ENCODE measurements at places on chromosomes 3 and 15.

- DNase-seq: no peak
These were observed 254.8 kb downstream of the ZBTB20 start for GRCh38 chr3:114892131-114892879.

DNA sequence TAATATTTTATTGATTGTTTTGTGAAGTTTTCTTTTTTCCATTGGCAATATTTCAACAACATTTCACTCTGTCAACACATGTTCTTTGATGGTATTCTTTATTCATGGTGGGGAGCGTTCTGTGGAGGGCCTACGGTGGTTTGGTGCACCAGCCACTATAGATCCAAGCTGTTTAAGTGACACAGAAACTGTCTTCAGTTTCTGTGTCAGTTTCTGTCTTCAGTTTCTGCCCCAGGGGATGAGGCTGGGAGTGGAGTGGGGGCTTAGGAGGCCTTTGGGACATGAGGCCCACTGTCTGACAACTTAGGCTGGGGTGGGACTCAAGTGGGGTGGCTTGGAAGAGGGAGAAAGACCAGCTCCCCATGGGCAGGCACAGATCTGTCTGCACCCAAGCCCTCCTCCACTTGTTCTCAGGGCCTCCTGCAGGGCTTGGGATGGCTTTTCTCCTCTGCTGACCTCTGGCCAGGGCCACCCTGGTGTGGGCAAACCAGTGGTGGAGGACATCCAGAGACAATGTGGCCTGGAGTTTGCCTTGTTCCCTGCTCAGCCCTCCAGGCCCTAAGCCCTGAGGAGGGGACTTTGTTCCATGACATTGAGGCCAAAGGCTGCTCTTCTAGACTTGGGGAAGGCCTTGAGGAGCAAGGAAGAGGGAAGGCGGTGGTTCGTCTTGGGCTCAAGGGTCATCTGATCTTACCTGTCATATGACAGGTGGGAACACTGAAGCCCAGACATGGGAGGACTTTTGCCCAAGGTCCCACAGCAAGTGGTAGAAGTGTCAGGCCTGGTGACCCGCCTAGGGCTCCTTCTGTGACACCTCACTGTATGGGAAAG is 60.3 kb upstream of the SMAD6 start:
- DNase-seq: no peak

- DNase-seq: no peak
These were observed 8.8 kb downstream of the RAD54L2 start for GRCh38 chr3:51547274-51547673.

- DNase-seq: no peak
These were observed 388.7 kb upstream of the CFAP20DC start for GRCh38 chr3:59438492-59438891.

DNA sequence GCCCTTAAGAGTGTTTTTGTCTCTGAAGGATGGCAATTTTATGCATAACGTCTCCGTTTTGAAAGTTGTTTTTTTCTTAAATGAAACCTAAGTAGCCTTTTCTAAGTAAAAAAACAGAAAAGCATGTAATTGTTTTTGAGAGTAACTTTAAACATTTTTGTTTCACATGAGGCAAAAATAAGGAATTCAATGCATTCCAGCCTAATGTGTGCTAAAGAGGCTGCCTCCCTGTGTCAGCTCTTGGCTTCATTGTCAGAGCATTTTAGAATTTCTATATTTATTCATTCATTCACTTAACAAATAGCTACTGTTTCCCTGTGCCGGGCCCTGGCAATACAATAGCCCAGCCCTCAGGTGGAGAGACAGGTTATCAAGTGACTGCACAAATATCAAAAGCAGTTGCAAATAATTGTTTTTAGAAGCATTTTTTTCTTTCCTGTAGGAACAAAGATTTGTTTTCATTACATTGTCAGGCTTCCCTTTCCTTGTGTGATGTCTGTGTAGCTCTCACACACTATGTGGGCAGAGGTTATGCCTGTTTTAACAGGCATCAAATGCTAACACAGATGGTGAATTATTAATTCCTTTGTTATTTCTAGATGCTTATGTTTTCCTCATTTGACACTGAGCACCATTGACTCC is 81.9 kb downstream of the CCK start:
- DNase-seq: no peak

GRCh38 chr15:87365186-87365585 is 891.4 kb downstream of the NTRK3 start:
- peak; percentile 74 for DNase-seq

- DNase-seq: no peak
These were observed 138.2 kb downstream of the TPRA1 start for GRCh38 chr3:127452321-127452821.

GRCh38 chr3:101814835-101815234 is 34.5 kb upstream of the NFKBIZ start:
- no peak for DNase-seq

DNA sequence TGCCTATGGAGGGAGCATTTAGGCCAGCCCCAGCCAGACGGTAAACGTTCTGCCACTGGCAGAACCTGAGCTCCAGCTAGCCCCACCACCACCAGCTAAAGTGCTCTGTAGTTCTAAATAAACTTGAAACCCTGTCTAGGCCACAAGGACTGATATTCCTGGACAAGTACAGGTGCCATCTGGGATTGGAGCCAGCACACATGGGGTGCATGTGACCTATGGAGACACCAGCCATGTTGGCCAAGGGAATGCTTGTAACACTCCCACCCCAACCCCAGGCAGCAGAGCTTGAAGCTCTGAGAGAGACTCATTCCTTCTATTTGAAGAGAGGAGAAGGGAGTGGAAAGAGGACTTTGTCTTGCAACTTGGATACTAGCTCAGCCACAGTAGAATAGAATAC is 284.5 kb upstream of the DCBLD2 start:
- DNase-seq: no peak

DNA sequence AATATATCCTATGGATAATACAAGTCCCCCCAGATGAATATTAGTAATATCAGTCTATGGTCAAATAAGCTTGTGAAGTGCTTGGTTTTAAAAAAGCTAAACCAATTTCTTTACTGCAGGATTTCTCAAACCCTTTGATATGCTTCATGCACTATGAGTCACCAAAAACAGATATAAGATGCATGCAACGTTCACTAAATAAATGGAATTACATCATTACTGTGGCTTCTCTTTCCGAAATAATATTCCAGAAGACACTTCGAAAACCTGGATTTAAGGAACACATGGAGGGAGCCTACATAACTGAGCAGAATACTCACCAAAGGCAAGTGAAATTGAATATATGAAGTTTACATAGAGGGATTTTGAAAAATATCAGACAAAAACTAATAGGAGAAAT is 126.3 kb upstream of the ABI3BP start:
- peak; percentile 43 for DNase-seq

DNA sequence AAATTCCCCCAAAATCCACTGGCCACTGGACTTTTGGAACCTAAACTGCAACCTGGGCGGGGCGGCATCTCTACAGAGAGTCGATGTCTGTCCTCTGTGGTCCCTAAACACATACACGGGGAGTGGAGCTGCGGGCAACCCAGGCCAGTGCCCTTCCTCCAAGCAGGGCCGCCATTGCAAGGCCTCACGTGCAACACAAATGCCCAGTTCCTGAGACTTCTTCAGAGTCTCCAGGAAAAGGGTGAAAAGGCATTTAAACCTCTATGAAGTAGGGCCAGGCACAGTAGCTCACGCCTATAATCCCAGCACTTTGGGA is 4.9 kb downstream of the MUC4 start:
- DNase-seq: no peak

DNA sequence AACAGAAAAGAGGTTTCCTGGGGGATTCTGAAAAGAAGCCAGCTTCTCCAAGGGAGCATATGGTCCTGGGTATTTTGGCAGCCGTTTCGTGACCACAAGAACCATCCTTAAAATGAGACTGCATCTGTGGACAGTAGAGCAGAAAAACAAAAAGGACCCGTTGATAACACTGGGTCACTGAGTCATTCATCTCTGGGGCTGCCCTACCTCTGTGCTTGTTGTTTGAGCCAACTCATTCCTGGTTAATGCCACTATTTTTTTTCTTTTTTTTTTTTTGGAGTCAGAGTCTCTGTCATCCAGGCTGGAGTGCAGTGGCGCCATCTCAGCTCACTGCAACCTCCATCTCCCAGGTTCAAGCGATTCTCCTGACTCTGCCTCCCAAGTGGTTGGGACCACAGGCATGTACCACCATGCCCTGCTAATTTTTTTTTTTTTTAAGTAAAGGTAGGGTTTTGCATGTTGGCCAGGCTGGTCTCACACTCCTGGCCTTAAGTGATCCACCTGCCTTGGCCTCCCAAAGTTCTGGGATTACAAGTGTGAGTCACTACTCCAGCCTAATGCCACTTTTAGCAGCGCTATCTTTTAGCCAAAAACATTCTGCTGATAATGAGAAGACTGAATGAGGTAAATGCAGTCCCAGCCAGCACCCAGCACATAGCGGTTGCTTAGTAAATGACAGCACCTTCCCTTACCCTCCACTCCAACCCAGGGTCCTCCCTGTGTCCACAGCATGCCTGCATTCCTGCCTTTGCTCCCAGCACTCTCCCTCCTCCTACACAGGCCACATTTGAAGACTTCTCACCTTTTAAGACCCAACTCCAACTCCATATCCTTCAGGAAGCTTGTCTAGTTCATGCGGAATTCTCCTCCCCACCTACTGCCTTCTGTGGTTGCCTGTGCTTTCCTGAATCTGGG is 9.1 kb upstream of the ISL2 start:
- DNase-seq: peak; percentile 60

- DNase-seq: peak; percentile 90
These were observed 151.0 kb downstream of the TJP1 start for GRCh38 chr15:29670998-29671981.

GRCh38 chr3:177197727-177198460 is 612 bp upstream of the TBL1XR1 start:
- no peak for DNase-seq

GRCh38 chr3:12287727-12288181 is 1.1 kb upstream of the PPARG start:
- DNase-seq: no peak

DNA sequence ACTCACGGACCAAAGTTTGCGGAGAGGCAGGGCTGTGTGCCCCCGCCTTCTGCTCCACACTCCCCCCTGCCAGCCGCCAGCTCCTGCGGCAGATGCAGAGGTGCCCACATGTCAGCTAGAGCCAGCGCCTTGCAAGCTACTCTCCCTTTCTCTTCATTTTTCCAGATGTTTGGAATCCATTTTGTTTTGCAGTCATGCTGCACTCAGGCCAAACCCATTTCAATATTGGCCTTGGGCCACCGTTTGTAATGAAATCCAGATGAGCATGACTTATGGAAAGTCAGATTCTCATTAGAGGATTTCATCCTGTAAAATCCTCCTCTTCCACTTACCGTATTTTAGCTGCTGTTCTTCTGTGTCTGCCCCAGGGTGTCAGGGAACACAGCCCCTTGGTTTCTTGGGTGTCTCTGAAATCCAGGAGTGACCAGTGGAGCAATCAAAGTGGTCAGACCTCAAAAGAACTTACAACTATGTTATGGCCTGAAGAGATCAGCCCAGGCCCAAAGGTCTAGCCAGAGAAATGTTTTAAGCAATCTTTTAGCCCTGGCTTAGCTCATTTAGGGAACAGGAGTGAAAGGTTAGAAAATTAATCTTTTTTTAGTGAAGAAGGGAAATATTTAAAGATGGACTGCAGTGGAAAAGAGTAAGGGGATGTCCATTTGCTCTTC is 65.8 kb downstream of the AAGAB start:
- DNase-seq: peak; percentile 82

DNA sequence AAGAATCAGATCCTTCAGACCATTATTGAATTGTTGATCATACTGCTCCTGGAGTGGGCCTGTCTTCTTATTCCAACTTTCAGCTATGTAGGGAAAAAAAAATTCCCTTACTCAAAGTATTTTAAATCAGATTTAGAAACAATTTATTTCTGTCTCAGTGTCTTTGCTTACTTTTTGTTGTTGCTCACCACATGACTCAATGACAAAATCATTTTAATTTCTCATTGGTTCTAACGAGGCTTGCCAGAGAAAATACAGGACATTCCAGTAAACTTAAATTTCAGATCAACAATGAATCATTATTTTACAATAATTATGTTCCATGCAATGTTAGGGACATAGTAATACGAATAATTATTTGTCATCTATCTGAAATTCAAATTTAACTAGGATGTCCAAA is 748.5 kb upstream of the CBLB start:
- peak; percentile 13 for DNase-seq

- no peak for DNase-seq
These were observed 137.4 kb upstream of the UMPS start for GRCh38 chr3:124592658-124593441.

DNA sequence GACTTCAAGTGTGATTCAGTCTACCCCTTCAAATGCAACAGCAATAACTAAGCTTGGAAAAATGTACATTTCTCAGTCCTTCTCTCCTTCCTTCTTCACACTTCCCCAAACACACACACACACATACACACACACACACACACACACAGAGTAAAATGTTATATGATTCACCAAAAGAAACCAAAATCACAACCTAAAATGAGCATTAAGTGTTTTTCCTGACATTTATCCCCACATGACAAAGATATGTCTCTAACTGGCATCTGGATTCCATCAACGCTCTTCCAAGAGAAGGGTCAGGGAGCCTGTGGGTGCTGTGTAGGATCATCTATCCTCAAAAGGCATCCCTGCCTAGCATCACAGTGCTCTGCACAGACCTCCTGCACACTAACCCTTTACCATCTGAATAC is 21.0 kb downstream of the PDZRN3 start:
- peak; percentile 85 for DNase-seq

DNA sequence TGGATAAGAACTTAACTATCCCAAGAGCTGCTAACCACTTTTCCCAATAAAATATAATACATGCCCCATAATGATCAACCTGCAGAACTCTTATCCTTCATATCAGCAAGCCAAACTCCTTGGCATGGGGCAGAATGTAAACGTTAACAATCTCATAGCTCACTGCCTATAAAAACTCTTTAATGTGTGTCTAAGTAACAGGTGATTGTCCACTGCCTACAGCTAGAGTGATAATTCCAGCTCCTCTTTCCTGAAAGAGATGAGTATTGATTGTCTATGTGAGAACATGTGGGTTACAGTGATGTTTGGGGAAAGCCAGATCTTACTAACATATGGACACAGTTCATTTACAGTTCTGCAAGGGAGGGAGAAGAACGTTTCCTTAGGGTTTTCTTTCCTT is 11.3 kb upstream of the GLCE start:
- no peak for DNase-seq

DNA sequence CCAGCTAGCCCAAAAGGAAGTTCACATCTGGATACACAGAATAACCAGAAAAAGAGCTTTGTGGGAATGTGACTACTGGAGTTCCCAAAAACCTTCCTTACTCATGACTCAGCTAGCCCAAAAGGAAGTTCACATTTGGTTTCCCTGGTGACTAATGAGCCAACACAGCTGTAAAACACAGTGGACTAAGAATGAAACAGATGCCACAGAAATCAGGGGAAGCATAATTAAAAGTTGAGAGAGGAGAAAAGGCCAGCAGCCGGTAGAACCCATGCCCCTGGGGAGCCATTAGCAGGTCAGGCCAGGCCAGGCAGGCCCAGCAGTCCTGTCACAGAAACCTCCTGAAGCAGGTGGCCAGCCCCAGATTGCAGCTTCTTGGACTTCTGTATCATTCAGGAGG is 130.3 kb downstream of the GHSR start:
- peak; percentile 87 for DNase-seq

GRCh38 chr3:155321418-155321817 is 27.9 kb upstream of the STRIT1 start:
- DNase-seq: no peak
